ENCODE measurements at places on chromosomes 1 and 21.

DNA sequence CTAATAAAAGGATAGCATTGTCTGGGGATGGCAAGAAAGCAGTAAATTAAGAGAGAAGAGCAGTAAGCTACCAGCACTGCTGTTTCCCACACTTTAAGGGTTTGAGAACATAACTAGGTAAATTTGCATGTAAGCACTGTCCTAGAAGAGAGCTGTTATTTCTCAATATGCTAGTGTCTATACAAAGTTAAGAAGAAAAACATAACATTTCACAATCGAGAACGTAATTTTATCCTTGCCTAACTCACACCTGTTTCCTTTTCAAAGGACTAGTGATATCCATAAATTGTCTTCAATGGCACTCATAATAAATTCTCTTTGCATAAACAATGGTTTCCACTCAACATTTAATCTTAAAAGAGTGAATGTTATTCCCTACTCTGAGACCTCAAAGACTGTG, 576.0 kb downstream of the PTBP2 start:
- DNase-seq: no peak

- DNase-seq: no peak
These were observed 140.9 kb upstream of the HOOK1 start for GRCh38 chr1:59673573-59674450.

DNA sequence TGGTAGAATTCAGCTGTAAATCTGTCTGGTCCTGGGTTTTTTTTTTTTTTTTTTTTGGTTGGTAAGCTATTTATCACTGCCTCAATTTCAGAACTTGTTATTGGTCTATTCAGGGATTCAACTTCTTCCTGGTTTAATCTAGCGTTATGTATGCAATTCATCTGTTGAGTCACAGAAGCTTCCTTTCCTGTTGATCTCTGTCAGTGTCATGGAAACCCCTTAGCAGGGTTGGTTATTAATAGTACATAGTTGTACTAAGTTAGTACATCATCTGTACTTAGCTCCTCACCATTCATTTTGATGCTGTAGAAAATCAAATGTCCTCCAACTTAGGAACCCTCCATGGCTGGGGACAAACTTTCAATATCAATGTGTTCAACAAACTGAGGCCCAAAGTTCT, 51.0 kb upstream of the BARHL2 start:
- no peak for DNase-seq

- DNase-seq: no peak
These were observed 207.2 kb downstream of the ZC3H11B start for GRCh38 chr1:219405531-219406331.

- DNase-seq: no peak
These were observed 37.9 kb upstream of the FOXE3 start for GRCh38 chr1:47378147-47378546.

DNA sequence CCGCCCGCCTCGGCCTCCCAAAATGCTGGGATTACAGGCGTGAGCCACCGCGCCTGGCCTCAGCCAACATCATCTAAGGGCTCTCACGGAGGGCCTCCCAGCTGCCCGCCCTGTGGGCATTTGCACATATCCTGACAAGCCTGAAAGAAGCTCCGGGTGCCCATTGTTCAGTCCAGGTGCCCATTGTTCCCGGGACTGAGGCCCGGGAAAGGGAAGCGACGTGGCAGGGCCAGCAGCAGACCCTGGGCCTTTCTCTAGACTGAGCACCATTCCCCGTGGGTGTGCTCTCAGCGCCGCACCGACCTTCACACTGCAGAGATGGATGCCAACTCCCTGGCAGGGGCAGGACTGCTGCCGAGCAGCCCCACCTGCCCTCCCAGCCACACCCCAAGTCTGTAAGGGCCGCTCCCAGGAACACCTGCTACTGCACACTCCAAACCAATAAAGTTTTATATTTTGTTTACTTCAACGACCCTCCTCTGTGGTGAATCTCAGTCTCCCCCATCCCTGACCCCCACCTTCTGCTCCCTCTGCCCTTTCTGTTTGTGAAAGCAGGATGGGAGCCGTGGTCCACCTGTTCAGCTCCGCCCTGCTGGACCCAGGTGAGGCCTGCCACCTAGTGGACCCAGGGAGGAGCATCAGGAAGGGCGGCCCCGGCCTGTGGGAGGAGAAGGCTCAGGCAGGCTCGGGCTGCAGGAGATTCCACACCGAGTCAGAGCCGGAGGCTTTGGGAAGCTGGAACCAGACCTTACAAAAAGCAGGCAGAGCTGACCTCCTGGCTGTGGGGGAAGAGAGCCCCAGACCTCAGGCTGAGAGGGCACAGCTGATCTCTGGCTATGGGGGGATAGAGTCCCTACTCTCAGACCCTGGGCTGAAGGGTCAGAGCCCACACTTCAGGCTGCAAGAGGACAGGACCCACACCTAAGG, 1.1 kb upstream of the TMEM82 start:
- peak; percentile 80 for DNase-seq

- DNase-seq: no peak
These were observed 179.1 kb downstream of the PSMG1 start for GRCh38 chr21:39003982-39004633.

DNA sequence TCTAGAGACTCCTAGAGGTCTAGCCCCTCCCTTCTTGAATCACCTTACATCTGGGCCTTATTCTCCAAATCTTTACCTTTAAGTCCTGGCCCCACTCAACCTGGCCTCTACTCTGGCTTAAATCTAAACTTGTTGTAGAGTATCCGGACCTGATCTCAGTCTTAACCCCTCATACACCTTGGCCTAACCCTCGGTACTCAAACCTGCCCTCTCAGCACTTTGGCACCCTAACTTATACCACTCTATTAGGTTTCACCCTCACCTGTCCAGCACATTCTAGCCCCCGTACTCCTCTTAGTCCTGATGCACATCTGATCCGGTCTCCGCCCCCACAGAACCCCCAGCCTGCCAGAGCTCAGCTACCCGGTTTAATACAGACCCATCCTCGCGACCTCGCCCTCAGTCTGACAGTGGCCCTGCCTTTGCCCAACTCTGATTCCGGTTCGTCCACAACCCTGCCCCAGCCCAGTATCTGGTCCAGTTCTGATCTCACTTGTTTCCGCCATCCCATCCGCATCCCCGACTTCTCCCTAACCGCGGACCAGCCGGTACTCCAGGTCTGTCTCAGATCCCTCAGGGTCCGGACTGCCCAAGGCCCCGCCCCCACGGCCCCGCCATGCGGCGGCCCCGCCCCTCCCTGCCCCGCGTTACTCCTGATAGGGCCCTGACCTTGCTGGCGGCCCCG, 1.5 kb downstream of the TRIM62 start:
- peak; percentile 92 for DNase-seq

- DNase-seq: no peak
These were observed 13.1 kb upstream of the NHLH2 start for GRCh38 chr1:115854005-115854404.

GRCh38 chr1:5730272-5731109, 261.7 kb downstream of the NPHP4 start:
- no peak for DNase-seq

DNA sequence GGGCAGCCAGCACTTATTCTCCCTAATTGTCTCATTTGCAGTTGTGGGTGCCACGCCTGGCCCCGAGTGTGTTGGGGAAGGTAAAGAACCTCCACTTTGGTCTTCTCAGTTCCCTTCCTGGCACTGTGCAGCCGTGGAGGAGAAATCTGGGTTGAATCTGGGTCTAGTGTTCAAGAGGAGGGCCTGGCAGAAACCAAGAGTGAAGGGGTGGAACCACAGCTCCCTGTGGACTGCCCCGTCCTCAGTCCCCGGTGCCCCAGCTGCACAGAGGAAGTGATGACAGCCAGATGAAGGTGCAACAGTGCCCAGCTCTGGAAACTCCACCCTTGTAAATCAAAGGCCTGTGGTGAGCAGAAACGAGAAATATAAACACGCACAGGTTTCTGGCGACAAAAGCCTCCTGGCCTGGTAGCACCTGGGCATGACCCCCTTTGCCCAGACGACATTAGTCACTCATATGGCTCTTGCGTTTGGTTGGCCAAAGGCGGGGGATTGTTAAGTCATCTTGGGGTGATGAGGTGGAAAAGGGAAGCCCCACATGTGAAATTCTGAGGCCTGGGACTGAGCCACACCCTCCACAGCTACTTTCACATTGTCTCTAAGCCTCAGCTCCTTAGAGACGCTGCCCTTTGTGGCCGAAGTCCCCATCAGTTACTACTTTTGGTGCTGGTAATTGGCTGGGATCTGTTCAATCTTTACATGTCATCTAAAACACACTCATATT, 4.2 kb upstream of the ECE1 start:
- peak; percentile 85 for DNase-seq

DNA sequence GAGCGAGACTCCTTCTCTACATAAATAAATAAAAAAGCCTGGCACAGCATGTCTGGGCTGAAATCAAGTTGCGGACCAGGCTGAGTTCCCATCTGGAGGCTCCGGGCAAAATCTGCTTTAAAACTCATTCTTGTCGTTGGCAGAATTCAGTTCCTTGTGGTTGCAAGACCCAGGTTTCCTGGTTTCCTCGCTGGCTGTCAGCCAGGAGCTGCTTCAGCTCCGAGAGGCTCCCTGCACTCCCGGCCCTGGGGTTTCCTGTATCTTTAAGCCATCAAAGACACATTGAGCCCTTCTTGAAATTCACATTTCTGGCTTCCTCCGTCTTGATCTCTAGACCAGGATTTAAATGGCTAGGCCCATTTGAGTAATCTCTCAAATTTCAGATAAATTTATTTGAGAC, 20.6 kb upstream of the SCCPDH start:
- no peak for DNase-seq

DNA sequence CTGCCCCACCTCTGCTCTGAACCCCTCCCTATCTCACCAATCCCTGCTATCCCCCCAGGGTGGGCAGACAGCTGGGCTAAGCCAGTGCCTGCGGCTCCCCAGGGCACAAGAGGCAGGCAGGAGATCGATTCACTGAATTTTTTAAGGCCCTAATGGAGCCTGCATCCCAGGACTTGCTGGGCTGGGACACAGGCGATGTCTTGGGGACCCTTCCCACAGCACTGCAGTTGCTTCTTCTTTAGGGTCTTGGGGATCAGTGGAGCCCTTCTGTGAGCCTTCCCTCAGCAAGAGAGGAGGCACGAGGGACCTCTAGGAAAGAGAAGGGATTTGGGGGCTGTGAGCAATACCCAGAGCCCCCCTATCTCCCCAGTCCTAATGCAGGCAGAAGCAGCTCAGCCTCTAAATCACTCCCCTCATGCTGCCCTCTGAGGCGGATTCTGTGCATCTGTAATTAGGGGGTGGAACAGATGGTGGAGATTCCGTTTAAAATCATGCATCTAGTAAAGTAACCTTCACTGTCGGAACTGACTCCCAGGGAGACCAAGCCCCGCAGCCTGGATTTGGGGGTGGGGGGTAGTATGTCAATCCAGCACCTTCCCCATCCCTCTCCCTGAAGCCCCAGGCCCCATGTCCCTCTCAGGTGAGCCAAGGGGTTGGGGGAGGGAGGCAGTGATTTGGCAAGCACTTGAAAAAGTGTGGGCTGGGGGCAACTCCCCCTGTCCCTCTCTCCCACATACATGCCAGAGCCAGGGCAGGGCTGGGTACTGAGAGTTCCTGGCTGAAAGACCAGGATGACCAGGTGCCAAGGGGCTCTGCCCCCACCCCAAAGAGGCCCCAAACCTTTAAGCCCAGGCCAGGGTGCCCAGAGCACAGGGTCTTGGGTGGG, 10.0 kb downstream of the AHDC1 start:
- DNase-seq: peak; percentile 0

GRCh38 chr1:94946886-94947285, 20.0 kb upstream of the CNN3 start:
- DNase-seq: no peak

- DNase-seq: no peak
These were observed 52.8 kb upstream of the IFFO2 start for GRCh38 chr1:19009126-19009881.

DNA sequence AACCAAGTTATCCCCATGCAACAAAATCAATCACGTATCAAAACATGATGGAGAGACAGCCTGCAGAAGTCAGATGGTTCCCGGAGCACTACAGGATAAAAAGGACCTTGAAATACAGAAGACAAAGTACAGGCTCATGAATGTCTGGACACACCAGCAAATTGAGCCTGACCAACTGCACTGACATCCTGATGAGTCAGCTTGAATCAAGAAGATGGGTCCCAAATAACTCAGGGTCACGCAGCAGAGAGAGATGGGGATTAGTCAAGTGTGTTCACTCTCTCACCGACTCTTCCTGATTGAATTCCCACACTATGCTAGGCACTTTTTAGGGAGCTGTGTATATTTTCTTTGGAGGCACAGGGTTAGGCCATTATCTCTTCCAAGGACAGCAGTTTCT, 71.1 kb upstream of the DIRAS3 start:
- DNase-seq: no peak

- DNase-seq: no peak
These were observed 93.8 kb upstream of the COL6A1 start for GRCh38 chr21:45887788-45888187.

- no peak for DNase-seq
These were observed 344.1 kb upstream of the GREM2 start for GRCh38 chr1:240956020-240956419.

GRCh38 chr1:8456308-8456912, 138.5 kb downstream of the SLC45A1 start:
- no peak for DNase-seq

DNA sequence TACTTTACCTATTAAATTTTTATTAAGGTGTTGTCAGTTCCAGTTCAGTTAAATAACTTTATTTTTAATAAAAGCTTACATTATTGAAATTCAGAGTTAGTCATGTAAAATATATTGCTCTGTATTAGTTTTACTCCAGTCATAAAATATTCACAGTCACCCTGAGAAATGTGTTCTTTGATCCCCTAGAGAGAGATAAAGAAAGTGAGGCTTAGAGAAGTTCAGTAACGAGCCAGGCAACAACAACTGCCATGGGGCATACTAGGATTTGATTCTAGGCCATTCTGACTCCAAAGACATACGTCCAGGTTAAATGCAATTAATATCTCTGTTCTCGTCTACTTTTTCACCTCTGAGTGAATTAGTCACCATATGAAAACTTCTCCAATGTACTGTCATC, 761.9 kb upstream of the CXADR start:
- no peak for DNase-seq

DNA sequence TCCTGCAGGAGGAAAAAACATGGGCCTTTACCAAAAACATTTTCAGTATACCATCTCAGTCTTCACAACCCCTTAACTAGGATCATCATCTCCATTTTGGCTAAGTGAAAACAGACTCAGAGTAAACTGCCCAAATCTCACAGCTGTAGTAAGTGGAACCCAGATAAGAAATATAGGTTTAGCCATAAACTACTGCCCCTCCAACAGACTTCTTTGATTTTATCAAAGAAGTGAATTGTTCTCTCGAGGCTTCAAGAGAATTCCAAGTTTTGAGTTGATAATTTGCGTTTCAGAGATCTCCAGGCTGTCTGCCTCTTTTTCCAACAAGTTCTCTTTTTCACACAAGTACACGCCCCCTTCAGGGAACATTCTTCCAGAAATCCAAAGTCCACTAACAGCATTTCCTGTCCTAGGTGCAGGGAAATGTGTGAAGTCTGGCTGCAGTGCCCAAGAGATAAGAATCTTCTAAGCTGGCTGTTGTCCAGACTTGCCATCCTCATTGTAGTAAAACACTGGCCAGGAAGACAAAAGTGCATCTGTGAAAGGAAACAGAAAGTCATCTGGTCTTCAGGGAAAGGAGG, 30.8 kb downstream of the RNF19B start:
- no peak for DNase-seq

- no peak for DNase-seq
These were observed 433.0 kb downstream of the PTPRU start for GRCh38 chr1:29669158-29669871.
